ENCODE measurements at places on chromosomes 12 and 14. TPM values are rescaled to one million over a fixed set of nuclear protein-coding genes. Genes with fewer than 3 reads are reported as not detected.

- H3K4me1 ChIP-seq, result no peaks in the 10 kb centered on the region
- no peak overlapping the region for H3K27ac ChIP-seq
- no peak overlapping the region for H3K4me3 ChIP-seq
- DNase-seq, result no peak
Observed at GRCh38 chr12:32828120-32828519, 68.5 kb downstream of the PKP2 start.

- peaks cover 2% of the 10 kb centered on the region for H3K27me3 ChIP-seq
- DNase-seq, result no peak
- H3K27ac ChIP-seq, result no peak overlapping the region
- no peak overlapping the region for H3K4me3 ChIP-seq
- no peaks in the 10 kb centered on the region for H3K4me1 ChIP-seq
Observed at GRCh38 chr14:101508948-101509729, 52.2 kb upstream of the DIO3 start.

- no peaks in the 10 kb centered on the region for H3K27me3 ChIP-seq
- H3K4me1 ChIP-seq, result no peaks in the 10 kb centered on the region
- H3K27ac ChIP-seq, result no peak overlapping the region
- no peaks in the 10 kb centered on the region for H3K36me3 ChIP-seq
Observed at GRCh38 chr14:69943084-69943780, 64.0 kb downstream of the SMOC1 start.

GRCh38 chr14:75429562-75429961 is 1.7 kb downstream of the JDP2 start:
- peaks cover 58% of the 10 kb centered on the region for H3K4me1 ChIP-seq
- H3K27me3 ChIP-seq, result no peaks in the 10 kb centered on the region
- DNase-seq, result no peak
- H3K4me3 ChIP-seq, result peak overlapping the region; percentile 75
- peak overlapping the region; percentile 75 for H3K27ac ChIP-seq

GRCh38 chr14:104977681-104978653 is at the start of gene AHNAK2:
Gene AHNAK2, minus strand, starts transcription at chr14:104978374. Its CDS starts 137 bp downstream, at chr14:104978237.
- H3K36me3 ChIP-seq, result no peaks in the 10 kb centered on the region
- no peak within 1 kb of the TSS for H3K27ac ChIP-seq
- peaks cover 33% of the 10 kb centered on the region for H3K4me1 ChIP-seq
- peak; percentile 85 for DNase-seq

The SRRM4 gene
- 0.17 TPM for total RNA-seq

DNA sequence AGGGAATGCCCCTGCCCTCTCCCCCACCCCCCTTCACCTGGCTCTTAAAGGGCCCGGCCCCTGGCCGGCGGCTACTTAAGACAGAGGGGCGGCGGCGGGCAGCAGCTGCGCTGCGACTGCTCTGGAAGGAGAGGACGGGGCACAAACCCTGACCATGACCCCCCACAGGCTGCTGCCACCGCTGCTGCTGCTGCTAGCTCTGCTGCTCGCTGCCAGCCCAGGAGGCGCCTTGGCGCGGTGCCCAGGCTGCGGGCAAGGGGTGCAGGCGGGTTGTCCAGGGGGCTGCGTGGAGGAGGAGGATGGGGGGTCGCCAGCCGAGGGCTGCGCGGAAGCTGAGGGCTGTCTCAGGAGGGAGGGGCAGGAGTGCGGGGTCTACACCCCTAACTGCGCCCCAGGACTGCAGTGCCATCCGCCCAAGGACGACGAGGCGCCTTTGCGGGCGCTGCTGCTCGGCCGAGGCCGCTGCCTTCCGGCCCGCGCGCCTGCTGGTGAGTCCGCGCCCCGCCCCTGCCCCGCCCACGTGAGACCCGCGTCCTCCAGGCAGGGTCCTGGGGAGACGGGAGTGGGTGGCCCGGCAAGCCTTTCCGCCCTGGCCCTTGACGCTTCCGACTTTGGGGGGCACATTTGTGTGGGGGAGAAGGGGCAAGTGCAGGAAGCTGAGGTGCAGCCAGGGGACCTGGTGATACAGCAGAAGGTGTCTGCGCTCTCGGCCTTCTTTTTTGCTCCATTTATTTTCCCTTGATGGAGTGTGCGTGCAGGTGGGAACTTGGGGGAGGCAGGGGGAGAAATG is at the start of gene IGFBP6:
Gene IGFBP6, plus strand, starts transcription at position 104 of the 790 bp plus-strand sequence. Its CDS starts 51 bp downstream, at position 155.
- peak; percentile 71 for DNase-seq
- no peaks in the 10 kb centered on the region for H3K36me3 ChIP-seq
- peak within 1 kb of the TSS; percentile 72 for H3K4me3 ChIP-seq
- peak within 1 kb of the TSS; percentile 62 for H3K27ac ChIP-seq
- peaks cover 5% of the 10 kb centered on the region for H3K4me1 ChIP-seq

The TROAP gene
- not detected for total RNA-seq

DNA sequence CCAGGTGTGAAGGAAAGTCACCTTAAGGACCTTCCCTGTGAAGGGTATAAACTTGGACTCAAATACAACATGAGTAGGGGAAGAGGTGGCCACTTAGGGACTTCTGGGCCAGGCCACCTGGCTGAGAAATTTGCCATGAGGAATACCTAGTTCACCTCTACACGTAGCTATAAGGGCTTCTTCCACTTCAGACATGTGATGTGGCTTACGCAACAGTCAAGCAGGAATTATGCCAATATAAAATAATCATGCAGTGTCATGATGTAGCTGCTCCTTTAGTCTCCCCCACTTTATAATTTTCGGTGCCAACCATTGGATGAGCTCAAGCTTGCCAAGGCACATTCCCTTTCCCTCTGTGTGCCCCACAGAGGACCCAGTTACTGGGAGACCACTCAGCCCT is 166.6 kb upstream of the BCL2L14 start:
- no peak overlapping the region for H3K4me3 ChIP-seq
- H3K27me3 ChIP-seq, result no peaks in the 10 kb centered on the region
- no peaks in the 10 kb centered on the region for H3K4me1 ChIP-seq
- DNase-seq, result no peak
- no peaks in the 10 kb centered on the region for H3K36me3 ChIP-seq
- H3K27ac ChIP-seq, result no peak overlapping the region

GRCh38 chr12:20445687-20446086 is 77.3 kb downstream of the PDE3A start:
- no peak overlapping the region for H3K4me3 ChIP-seq
- H3K4me1 ChIP-seq, result peaks cover 6% of the 10 kb centered on the region
- no peak overlapping the region for H3K27ac ChIP-seq

GRCh38 chr14:101247842-101248725 is 313.2 kb upstream of the DIO3 start:
- no peak overlapping the region for H3K4me3 ChIP-seq
- no peaks in the 10 kb centered on the region for H3K4me1 ChIP-seq
- DNase-seq, result peak; percentile 30

DNA sequence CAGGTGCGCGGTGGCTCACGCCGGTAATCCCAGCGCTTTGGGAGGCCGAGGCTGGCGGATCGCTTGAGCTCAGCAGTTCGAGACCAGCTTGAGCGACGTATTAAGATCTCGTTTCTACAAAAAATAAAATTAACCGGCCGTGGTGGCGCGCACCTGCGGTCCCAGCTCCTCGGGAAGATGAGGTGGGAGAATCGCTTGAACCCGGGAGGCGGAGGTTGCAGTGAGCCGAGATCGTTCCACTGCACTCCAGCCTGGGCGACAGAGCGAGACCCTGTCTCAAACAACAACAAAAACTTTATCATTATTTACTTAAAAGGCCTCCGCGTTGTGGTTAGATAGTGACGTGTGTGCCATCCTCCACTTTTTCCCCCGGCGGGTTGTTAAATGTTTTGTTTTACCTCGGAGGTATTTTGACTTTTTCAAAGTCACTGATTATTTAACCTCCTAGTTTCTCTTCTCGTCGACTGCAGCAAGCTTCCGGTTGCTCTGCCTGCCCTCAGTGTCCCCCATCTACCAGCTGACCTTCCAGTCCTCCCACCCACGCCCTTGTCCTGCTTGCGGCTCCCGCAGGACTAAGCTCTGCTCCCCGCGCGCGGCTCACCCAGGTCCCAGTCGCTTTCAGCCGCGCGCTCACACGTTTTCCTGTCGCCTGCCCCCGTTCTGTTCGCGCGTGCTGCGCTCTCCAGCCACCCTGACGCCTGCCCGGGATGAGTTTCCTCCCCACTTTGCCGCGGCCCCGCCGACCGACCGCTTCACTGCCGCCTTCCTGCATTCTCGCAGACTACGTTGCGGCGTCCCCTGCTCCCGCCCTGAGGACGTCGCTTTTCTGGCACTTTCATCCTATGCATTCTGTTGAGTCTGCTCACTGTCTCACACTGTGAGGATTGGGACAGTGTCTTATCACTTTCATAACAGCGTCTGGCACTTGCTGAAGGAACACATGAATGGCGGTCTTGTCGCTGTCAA is 1.2 kb upstream of the SCAF11 start:
- peaks cover 26% of the 10 kb centered on the region for H3K4me1 ChIP-seq
- H3K36me3 ChIP-seq, result no peaks in the 10 kb centered on the region
- no peaks in the 10 kb centered on the region for H3K27me3 ChIP-seq
- DNase-seq, result peak; percentile 79
- peak overlapping the region; percentile 87 for H3K4me3 ChIP-seq

DNA sequence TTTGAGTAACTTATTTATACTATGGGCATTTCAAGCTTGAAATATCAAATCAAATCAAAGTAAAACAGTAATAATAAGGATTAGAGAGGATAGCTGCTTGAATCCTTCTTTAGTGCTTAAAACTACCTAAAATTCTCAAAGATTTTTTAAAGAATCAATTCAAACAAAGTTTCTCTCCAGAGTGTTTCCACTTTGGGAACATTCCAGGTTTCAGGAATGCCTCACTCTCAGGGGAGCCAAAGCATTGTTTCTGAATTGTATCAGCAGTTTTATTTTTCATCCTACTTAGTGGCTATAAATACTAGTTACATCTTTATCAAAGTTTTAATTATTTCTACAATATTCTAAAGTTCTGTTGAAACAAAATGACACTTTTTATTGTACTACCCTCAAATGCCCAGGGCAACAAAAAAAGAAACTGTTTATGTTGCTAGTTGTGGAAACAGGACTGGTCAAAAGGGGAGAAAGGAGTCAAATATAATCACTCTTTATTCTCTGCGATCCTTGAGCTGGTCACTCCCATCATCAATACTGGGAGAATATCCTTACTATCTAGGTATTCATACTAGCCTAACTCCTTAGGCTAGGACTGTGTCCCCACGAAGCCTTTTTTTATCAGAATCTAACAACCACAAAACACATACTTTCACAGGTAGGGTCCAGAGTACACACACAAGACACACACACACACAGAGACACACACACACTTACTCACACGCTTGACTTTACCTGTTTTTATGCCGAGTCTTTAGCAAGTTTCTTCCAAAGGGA is 598 bp downstream of the RASSF9 start:
- H3K27me3 ChIP-seq, result no peaks in the 10 kb centered on the region
- H3K4me3 ChIP-seq, result peak overlapping the region; percentile 64
- no peaks in the 10 kb centered on the region for H3K36me3 ChIP-seq
- H3K27ac ChIP-seq, result peak overlapping the region; percentile 31

- DNase-seq, result peak; percentile 72
- H3K4me3 ChIP-seq, result peak within 1 kb of the TSS; percentile 71
- H3K36me3 ChIP-seq, result no peaks in the 10 kb centered on the region
- H3K27me3 ChIP-seq, result peaks cover 8% of the 10 kb centered on the region
Observed at GRCh38 chr12:20368114-20368650, at the start of gene PDE3A. Gene PDE3A, plus strand, starts transcription at chr12:20368537. Its CDS starts 748 bp downstream, at chr12:20369285.

DNA sequence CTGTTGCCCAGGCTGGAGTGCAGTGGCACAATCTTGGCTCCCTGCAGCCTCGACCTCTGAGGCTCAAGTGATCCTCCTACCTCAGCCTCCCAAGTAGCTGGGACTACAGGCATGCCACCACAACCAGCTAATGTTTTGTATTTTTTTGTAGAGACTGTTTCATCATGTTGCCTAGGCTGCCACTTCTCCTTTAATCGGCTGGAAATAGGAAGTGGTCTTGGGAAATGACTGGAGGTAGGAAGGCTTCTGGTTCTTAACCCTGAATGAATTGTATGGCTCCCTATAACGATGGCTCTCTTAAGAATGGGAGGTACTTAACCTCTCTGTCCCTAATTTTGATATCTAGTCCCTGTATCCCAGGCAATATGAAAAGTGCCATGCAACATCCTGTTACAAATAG is 113.9 kb upstream of the USP15 start:
- no peak for DNase-seq
- H3K27me3 ChIP-seq, result no peaks in the 10 kb centered on the region
- no peak overlapping the region for H3K27ac ChIP-seq
- no peaks in the 10 kb centered on the region for H3K36me3 ChIP-seq

DNA sequence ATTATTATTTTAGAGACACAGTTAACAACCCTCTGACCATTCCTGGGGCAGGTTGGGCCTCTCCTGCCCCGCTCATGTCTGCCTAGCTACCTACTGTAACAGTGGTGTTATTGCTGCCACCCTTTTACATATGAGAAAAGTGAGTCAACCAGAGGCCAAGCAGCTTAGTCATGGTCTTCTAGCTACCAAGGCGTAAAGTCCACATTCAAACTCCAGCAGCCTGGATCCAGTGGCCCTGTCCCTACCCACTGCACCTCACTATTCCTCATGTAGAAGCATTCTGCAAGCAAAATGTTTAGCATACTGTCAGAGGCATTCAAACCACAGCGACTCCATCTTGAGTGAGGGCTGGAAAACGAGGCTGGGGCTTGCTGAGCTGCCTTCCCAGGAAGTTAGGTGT is 95.8 kb downstream of the SLC15A4 start:
- H3K27me3 ChIP-seq, result no peaks in the 10 kb centered on the region
- H3K27ac ChIP-seq, result no peak overlapping the region
- H3K4me3 ChIP-seq, result no peak overlapping the region
- no peaks in the 10 kb centered on the region for H3K36me3 ChIP-seq
- no peaks in the 10 kb centered on the region for H3K4me1 ChIP-seq

The SLC7A7 gene
- 2.2 TPM for total RNA-seq

DNA sequence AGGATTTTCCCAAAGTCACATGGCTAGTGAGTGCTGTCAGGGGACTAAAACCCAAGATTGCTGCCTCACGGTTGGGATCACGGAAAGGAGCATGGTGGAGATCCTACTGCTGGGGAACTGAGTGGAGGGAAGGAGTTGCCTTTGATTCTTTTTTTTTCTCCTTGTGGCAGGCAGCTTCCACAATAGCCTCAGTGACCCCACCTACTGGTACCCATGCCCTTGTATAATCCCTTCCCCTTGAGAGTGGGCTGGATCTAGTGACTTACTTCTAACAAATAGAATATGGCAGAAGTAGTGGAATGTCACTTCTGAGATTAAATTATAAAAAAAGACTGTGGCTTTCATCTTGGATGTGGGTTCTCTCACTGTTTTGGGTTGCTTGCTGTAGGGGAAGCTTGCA is 135.7 kb downstream of the DICER1 start:
- DNase-seq, result no peak
- H3K4me3 ChIP-seq, result no peak overlapping the region
- no peaks in the 10 kb centered on the region for H3K36me3 ChIP-seq
- H3K4me1 ChIP-seq, result no peaks in the 10 kb centered on the region
- H3K27me3 ChIP-seq, result no peaks in the 10 kb centered on the region
